ENCODE measurements at places on chromosomes 4 and X.
A peak's percentile ranks its signal among the peaks of the same experiment; 100 is the strongest.

DNA sequence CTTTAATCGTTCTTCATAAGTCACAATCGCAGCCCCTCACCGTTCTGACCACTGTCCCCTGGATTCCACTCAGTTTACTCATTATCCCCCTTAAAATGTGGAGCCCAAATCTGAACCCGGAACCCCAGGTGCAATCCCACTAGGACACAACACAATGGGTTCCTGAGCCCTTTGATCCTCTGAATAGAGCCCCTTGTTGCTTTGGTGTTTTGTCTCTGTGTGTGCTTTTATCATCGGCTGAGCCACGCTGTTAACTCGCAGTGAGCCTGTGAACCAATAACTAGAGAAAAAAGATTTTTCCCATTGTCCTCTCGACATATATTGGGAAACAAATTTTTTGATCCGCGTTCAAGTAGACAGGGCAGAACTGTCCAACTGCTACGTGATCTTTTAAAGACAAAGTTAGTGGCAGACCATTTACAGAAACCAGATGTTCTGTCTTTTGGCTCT is 617 bp upstream of the PDHA1 start:
- no peak for DNase-seq

- no peak for DNase-seq
Measured at GRCh38 chrX:17656556-17656955, 80.7 kb upstream of the SCML1 start.

GRCh38 chr4:114251020-114251419 is 271.6 kb upstream of the ARSJ start:
- no peak for DNase-seq

GRCh38 chr4:17981063-17981462 is 40.5 kb downstream of the LCORL start:
- DNase-seq, result no peak

DNA sequence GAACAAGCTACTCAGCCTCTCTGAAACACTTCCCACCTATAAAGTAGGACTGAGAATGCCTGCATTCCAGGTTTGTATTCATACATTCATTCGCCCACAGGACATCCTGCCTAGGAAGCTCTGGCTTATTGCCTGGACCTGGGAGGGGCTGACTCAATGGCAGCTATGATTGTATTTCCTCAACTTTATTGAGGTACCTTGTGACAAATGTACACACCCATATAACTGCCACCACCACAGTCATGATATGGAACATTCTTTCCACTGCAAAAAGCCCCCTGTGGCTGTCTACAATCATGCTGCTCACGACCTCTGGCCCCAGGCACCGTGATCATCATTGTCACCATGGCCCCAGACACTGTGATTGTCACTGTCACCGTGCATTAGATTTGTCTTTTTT is 68.3 kb downstream of the ABLIM2 start:
- DNase-seq, result peak; percentile 31

DNA sequence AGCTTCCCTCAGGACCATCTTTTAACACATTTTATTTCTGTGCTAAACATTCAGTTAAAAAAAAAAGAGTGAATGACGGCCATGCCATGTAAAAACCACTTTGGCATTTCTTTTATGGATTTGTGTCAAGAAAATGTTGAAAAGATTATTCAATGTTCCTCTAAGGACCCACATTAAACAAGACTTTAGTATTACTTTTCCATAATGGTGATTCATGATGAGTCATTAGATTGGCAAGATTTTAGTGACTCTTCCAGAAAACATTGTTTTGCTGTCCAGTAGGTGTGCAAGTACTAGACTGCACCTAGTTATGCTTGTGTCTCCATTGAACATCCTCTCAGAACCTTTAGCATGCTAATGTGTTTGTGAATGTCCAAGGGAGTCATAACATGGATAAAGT is 748.6 kb downstream of the STPG2 start:
- no peak for DNase-seq
